ENCODE measurements at places on chromosomes 5 and 9. TPM values are rescaled to one million over a fixed set of nuclear protein-coding genes. Genes with fewer than 3 reads are reported as not detected.

The FAM81B gene
- not detected for total RNA-seq

The FBXO4 gene
- total RNA-seq: 14.5 TPM

The EPB41L4B gene
- 2.0 TPM for total RNA-seq

The GABRA1 gene
- total RNA-seq: not detected

The CMYA5 gene
- total RNA-seq: 2.0 TPM

The LMX1B gene
- not detected for total RNA-seq

The WDR38 gene
- total RNA-seq: not detected

The PAPPA gene
- total RNA-seq: 79.6 TPM

The ACSL6 gene
- 0.39 TPM for total RNA-seq

The GCNT4 gene
- total RNA-seq: 7.5 TPM

The CCNI2 gene
- total RNA-seq: 0.76 TPM

The PCDHA9 gene
- total RNA-seq: under 0.01 TPM

The CARTPT gene
- not detected for total RNA-seq

The DCAF10 gene
- total RNA-seq: 23.6 TPM

The GMCL2 gene
- total RNA-seq: not detected

The LAMC3 gene
- 0.39 TPM for total RNA-seq

The CCDC192 gene
- total RNA-seq: 0.39 TPM

The SPARC gene
- total RNA-seq: 3,526 TPM

The FAXDC2 gene
- total RNA-seq: 8.7 TPM

The CDC37L1 gene
- total RNA-seq: 23.3 TPM

The ARSI gene
- total RNA-seq: 9.4 TPM

The PTBP3 gene
- total RNA-seq: 26.3 TPM

The KCNN2 gene
- 0.33 TPM for total RNA-seq

The SPINK7 gene
- total RNA-seq: not detected

The C9 gene
- not detected for total RNA-seq

The LCN10 gene
- not detected for total RNA-seq

The CDH9 gene
- total RNA-seq: not detected

The GABRA6 gene
- not detected for total RNA-seq
